Ascending aorta (tissue), 2 donors: ENCODE measurements at places on chromosomes 1 and 21.
A peak's percentile ranks its signal among the peaks of the same experiment; 100 is the strongest.

DNA sequence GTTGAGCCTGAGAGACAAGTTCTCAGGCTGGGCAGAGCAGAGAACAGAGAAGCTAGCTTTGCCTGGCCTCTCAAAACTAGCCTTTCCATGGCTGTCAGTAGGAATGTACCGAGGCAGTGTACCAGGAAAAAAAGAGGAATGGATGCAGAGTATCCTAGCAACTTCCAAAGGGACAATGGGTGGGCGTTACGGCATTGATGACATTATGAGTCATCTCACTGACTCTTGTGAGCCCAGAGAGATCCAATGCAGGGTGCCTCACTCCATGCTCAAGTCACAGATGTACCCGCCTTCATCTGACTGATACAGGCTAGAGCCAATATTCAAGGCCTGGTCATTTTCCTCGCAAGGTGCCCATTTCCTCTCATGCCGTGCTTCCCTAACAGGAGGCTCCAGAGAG, 51.4 kb upstream of the C8B start:
- no peak for DNase-seq

- no peak for DNase-seq
Observed at GRCh38 chr1:8095584-8095983, 69.5 kb upstream of the ERRFI1 start.

DNA sequence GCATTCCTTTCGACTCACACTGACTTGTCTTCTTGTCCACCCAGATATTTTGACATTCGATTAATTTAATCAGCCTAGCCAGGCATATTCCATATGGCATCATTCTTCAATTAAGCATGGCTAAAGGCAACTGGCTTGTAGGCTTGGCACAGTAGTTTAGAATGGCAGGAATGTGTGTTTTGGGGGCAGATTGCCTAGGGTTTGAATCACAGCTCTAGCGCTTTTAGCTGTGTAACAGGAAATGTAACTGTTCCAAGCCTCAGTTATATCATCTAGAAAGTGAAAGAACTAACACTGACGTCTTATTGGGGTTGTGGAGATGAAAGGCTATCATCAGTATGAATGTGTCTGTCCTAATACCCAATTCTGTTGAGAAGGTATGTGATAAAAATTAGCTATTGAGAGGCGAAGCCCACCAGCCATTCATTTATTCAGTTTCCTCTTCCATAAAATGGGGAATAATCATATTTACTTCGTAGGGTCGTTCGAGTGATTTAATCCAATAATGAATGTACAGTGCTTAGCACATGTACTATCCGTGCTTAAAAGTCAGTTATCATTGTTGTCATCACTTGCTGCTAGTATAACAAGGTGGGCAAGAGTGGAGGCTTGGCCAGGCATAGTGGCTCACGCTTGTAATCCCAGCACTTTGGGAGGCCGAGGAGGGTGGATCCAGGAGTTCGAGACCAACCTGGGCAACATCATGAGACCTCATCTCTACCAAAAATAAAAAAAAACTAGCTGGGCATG, 41.6 kb upstream of the GRHL3 start:
- no peak for DNase-seq

DNA sequence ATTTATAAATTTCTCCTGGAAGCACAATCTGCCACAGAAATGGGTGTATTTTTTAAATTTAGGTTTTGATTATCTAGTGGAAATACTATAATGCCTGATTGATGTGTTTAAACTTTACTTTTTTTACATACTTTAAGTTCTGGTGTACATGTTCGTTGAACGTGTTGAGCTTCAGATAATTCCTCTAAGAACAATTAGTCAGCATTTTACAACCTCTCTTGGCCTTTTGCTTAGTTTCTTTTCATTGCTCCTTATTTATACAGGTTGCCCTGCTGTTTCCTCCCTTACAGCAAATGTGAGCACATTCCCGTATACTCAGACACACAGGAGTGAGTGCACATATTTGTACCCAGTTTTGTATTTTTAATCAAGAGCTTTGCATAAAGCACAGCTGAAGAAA, 1038.9 kb downstream of the BRINP3 start:
- no peak for DNase-seq

DNA sequence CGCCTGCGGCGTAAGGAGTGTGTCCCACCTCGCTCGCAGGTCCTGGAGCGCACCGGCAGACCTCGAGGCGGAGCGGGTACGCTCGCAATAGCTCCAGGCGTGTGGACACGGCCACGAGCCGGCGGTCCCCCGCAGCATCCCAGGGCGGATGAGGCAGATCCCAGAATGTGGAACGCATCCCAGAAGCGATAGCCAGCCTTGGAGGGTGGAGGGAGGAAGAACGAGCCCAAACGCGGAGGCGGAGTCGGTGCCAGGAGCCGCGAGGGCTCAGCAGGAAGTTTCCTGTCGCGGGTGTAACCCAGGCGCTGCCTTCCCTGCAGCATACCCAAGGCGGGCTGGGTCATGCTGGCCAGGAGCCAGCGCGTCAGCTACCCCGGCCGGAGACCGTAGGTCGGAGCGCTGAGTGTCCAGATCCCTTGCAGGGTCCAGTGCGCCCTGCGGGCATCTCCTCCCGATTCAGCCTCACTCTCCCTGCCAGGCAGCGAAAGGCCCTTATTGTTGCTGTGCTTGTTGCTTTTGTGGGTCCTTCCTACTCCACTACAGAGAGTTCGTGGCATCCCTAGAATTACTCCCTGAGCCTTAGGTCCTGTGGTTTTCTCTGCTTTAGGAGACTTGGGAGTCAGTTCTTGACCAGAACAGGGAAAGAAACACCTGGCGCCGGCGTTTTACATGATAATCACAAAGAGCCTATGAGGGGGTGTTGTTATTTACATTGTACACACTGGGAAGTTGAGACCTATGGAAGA, 27.7 kb downstream of the STYXL2 start:
- DNase-seq: no peak

DNA sequence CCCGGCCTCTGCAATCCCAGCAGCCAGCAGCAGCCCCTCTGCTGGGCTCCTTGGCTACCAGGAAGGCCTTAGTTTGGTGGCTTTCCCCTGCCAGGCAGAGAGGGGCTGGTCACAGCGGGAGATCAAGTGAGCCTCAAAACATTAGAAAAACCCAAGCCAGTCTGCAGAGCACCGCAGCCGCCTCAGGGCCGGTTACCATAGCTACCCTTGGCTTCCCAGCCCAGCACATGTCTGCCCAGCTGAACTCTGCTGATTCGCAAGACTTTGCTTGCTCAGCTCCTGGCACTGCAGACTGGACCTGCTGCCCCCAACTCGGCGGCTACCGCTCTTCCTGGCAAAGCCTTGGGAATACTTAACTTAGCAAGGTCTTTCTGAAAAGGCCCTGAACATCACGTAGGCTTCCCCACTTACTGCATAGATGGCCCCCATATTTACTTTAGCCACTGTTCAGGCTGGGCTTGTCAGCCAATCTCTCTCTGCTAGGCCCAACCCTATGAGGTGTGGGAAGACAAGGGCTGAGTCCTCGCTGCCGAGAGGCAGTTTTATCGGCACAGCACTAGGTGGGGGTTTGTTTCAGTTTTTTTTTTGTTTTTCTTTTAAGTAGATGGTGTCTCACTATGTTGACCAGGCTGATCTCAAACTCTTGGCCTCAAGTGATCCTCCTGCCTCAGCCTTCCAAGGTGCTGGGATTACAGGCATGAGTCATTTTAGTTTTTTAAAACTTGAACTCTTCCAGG, 28.6 kb upstream of the PLEKHG5 start:
- DNase-seq: no peak

DNA sequence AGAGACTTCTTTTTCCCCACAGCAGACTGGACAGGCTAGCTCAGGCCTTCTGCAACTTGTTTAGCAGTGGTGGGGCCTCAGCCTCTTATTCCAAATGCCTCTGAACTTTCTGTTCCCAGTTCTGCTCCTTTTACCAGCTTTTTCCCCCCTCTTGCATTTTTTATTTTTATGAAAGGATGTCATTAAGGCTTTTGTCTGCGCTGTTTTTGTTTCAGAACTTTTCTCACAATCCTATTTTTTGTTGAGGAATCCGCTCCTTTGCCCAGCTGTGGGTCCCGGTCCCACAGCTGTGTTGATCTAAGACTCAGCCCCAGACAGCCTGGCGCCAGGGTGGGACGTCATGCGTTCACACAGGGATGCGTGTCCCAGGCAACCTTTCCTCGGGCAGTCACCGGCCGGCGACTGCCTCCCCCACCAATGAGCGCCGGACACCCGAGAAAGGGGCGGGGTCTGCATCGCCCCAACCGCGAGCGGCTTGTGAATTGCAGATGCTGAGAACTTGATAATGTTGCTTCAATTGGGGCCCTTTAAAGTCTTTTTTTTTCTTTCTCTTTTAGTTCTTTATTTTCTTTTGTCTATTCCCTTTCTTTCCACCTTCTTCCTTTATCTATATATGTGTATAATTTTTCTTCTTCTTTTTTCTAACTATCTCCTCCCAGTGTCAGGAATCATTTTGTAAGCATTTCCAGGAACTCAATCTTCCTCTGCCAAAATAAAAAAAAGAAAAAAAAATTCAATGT, 3.0 kb upstream of the ID3 start:
- DNase-seq: peak; percentile 95

DNA sequence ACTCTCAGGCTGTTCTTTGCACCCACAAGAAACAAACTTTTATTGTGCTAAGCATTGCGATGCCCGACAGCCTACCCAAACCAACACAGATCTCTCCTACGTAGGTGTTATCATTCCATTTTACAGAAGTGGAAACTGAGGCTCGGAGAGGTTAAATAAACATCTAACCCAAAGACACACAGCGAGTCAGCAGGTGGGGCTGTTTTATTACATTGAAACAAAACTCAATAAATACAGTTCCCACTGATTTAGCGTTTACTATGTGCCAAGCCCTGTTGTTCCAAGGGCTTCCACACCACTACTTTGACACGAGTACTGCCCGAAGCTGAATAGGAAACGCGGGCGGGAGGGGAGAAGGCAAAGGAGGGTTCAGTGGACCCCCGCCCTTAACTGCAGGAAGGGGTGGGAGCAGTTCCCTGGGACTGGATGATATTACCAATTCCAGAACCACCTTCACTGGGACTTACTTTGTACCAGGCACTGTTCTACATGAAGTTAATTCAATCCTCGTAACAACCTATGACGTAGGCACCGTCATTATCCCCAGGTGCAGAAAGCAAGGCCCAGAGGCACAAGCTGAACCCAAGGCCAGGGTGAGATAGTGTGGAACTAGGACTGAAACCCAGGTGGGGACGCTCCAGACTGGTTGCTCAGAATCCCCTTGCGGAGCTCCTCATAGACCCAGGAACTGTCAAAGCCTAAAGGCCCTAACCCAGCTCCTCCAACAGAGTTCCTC, 19.3 kb upstream of the ALDH4A1 start:
- DNase-seq: no peak

DNA sequence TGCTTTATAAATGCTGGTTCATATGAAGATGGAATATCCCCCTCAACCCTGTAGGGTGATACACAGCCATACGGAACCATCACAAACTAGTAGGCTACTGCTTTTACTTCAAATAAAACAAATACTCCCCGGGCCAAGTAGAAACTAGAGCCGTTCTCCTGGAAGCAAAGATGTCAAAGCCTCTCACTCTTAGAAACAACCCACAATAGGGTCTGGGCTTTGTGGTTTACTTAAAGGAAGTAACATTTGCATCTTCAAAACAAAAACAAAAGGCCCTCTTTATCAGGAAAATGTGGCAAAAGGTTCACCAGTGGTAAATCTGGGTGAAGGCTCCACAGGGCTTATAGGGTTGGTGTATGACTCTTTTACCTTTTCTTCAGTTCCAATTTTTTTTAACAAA, 49.8 kb downstream of the HLCS start:
- no peak for DNase-seq

DNA sequence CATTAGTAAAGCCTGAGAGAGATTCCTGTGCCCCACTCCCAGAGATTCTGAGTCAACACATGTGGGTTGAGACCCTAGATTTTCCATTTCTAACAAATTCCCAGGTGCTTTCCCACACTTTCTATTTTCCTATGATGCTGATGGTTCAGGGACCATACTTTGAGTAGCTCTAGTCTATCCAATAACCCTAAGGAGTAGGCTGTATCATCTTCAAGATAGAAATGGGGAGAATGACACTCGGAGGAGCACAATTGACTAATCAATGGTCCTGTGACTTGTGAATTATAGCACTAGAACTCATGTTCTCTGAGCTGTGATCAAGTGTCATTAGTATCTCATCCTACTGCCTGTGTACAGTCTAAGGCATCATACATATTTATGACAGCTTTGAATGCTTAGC, 232.9 kb upstream of the B3GALT2 start:
- no peak for DNase-seq

- DNase-seq: no peak
Observed at GRCh38 chr1:53148123-53148522, 5.7 kb upstream of the SLC1A7 start.

DNA sequence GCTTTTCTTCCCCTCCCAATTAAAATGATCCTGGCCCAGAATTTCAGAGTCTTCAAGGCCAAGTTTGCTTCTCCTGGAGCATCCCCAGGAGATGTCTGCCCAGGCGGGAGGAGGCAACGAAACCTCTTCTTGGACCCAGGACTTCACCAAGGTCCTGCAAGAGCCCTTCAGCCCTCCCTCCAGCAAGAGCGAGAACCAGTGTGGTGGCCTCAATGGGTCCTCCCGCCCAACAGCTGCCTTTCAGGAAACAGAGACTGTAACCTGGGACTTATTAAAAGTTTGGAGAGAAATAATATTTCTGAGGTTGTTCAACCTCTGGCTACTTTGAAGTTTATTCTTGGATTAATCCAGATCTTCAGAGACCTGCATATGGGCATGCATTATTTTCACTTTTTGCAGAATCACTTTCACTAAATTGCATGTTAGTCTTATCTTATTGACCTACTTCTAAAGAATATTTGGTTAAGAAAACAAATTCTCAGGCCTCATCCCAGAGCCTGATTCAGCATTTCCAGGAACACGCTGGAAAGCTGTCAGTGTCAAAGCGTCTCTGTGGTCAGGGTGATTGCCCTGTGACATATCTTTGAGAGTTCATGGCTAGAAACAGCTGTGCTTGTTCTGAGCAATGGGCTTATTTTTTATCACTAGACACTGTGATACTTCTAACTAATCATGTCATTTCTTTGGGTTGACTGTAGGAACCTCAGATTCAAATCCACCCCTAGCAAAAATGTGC, 66.0 kb upstream of the CLDN14 start:
- DNase-seq: no peak

GRCh38 chr21:39332175-39332574, 16.7 kb downstream of the HMGN1 start:
- no peak for DNase-seq

DNA sequence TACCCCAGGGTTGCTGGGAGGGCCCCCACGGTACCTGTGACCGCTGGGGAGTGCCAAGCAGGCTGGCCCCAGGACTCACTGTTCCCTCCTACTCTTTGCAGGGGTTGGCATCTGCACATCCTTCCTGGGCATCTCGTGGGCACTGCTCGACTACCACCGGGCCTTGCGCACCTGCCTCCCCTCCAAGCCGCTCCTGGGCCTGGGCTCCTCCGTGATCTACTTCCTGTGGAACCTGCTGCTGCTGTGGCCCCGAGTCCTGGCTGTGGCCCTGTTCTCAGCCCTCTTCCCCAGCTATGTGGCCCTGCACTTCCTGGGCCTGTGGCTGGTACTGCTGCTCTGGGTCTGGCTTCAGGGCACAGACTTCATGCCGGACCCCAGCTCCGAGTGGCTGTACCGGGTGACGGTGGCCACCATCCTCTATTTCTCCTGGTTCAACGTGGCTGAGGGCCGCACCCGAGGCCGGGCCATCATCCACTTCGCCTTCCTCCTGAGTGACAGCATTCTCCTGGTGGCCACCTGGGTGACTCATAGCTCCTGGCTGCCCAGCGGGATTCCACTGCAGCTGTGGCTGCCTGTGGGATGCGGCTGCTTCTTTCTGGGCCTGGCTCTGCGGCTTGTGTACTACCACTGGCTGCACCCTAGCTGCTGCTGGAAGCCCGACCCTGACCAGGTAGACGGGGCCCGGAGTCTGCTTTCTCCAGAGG, 6.8 kb downstream of the XKR8 start:
- no peak for DNase-seq
